ENCODE measurements at places on chromosomes 3 and 15. TPM values are rescaled to one million over a fixed set of nuclear protein-coding genes. Genes with fewer than 3 reads are reported as not detected.

DUOX1 gene
- 90.1 TPM for total RNA-seq

CYP1A2 gene
- total RNA-seq = not detected

GLDN gene
- total RNA-seq = 4.8 TPM

KLF15 gene
- 16.4 TPM for total RNA-seq

CGNL1 gene
- total RNA-seq = 5.7 TPM

ACVR2B gene
- 2.5 TPM for total RNA-seq

DNA sequence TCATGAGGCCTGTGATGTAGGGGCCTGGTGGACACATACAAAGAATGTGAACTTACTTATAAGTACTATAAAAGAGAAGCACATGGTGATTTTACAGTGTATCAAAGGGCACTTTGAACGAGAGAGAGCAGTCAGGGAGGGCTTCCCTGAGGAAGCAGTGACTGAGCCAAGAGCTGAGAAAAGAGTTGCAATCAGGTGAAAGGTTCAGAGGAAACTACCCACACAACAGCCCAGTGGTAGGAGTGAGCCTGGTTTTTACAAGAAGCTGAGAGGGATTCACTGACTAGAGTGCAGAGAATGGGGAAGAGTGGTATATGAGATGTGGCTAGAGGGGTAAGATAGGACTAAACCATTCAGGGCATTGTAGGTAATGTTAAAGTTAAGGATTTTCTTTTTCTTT, 57.1 kb downstream of the CALML4 start:
- DNase-seq = no peak

VPS8 gene
- total RNA-seq = 67.7 TPM

ITPKA gene
- total RNA-seq = not detected

DNA sequence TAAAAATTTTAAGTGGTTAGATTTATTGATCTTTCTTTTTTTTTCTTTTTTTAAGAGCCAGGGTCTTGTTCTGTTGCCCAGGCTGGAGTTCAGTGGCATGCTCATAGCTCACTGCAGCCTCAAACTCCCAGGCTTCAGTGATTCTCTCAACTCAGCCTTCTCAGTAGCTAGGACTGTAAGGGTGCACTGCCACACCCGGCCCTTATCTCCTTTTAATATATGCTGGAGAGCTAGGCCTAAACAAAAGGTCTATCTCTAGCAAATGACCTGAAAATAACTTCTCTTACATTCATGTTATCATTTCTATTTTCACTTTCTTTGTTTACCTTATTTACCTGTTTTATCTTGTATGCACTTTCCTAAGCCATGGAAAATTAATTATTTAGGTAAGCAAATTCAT, 35.2 kb upstream of the MELTF start:
- DNase-seq = no peak

GRCh38 chr3:147574621-147575020, 165.5 kb downstream of the ZIC1 start:
- no peak for DNase-seq

LTK gene
- total RNA-seq = 0.52 TPM
